ENCODE measurements at places on chromosomes 5 and 9.

DNA sequence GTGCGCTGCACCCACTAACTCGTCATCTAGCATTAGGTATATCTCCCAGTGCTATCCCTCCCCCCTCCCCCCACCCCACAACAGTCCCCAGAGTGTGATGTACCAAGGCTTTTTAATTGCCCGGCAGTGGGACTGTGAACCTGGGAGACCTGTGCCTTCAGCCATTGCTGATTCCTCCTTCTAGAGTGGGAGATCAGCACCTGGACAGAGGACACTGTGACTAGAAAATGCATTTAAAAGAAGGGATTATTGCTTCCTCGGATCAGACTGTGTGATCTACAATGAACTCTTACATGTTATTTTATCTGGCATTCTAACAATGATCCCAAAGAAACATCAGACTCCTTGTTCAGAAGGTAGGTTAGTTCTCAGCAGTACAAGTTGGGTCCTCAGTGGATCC is 25.9 kb downstream of the CTSL start:
- DNase-seq: no peak

DNA sequence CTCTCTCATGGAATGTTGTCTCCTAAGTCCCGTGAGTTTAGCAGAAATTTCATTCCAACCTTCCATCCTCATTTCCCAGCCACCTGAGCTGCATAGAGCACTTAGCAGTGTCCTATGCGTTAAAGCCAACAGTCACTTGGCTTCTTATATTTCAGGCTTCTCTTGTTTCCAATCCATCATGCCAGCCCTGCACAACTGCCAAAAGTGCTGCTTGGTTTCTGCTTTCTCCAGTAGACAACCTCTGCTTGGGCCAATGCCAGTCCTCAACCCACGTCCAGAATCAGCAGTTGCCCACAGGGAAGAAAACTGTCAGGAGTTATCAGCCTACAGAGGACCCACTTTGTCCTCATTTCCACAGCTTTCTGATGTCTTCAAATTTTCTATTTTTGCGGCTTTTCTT is 42.5 kb downstream of the KCNIP1 start:
- DNase-seq: no peak

DNA sequence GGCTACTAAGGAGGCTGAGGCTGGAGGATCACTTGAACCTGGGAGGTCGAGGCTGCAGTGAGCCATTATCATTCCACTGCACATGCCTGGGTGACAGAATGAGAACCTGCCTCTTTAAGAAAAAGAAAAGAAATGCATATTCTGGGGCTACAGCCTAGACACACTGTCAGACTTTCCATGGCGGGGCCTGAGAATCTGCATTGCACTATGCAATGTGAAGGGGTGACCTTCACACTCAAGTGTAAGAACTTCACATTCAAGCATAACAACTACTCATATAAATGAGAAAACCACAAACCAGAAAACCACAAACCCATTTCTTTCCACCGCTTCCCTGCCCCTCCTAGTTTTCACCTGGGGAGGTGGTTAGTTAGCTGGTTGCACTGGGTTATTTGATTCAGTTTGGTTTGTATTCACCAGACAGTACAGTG is 18.0 kb upstream of the FBP2 start:
- no peak for DNase-seq

GRCh38 chr5:39658866-39659265 is 234.1 kb upstream of the DAB2 start:
- DNase-seq: no peak

DNA sequence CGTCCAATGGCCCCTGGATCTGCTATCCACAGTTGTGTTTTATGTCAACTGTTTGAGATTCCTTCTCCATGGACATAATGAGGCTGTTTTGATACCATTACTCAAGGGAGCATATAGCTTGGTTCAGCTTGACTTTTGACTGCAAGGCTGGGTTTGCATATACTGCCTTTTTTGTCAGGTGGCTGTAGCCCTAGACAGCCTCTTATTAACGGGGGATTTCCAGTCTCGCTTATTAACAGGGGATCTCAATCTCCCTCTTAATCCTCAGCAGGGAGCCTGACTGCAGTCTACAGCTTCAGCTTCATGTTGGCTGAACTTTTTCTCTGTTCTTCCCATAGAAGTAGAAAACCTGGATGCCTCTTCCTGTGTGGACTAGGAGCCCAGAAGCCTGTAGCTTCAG is 73.7 kb upstream of the TNC start:
- DNase-seq: no peak

- no peak for DNase-seq
Observed at GRCh38 chr5:41507501-41507900, 2.9 kb downstream of the PLCXD3 start.

DNA sequence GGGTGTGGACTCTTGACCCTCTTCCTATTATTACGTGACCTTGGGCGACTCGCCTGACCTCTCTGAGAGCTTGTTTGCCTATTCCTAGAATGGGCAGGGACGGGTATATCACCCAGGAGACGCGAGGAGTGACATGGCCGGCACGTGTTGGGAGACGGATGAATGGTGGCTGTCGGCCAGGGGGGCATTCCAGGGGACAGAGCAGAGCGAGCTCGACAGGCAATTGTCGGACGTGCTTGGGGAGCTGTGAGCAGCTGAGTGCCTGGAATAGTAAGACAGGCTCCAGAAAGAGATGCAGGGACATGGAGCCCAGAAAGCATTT is 29.3 kb upstream of the UNC5A start:
- DNase-seq: peak; percentile 5

- DNase-seq: no peak
Observed at GRCh38 chr5:142861011-142861410, 90.8 kb downstream of the ARHGAP26 start.

DNA sequence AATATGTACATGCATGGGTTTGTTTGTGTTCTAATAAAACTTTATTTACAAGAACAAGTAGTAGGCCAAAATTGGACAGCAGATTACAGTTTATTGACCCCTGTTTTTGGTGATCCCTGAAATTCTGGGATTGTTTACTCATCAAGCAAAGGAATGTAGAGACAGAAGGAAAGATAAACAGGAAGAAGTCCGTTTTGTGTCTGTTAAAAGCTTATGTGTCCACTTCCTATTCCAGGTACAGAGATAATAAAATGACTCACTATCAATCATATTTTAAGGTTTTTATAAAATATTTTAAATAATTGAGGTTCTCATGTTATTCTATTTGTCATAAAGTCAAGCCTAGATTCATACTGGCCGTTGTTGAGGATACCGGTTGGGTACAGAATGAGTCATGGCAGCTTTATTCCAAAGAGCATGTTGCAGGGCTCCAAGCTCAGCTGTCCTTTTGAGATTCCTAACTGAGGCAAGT is 214.9 kb upstream of the DAB2 start:
- DNase-seq: peak; percentile 29

DNA sequence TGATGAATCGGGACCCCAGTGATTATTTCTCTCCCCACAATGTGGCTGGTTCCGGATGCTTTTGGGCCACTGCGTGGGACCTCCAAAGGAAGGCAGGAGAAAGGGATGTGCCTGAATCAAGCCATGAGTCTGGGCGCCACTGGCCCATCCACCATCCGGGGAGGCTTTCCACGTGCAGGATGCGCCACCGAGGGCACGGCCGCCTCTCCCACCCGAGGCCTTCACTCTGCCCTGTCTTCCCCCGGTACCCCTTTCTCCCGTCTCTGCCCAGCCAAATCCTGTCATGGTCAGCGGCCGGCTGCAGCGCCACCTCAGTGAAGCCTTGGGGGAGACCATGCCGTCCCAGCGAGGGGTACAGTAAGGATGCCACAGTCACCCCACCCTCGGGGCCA is 43.9 kb upstream of the GRHPR start:
- DNase-seq: no peak

DNA sequence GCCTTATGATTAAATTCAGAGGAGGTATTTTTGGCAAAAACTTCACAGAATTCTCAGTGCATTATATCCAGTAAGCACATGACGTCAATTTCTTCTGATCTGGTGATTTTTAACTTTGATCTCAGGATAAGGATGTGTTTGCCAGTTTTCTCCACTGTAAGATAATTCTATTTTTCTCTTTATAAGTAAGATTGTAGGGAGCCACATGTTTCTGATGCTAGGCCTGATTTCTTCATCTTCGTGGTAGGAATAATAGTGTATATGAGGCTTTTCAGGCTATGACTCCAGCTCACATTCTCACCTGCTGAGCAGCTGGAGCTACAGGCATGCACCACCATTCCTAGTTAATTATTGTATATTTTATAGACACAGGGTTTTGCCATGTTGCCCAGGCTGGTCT is 32.1 kb upstream of the LMNB1 start:
- DNase-seq: no peak

DNA sequence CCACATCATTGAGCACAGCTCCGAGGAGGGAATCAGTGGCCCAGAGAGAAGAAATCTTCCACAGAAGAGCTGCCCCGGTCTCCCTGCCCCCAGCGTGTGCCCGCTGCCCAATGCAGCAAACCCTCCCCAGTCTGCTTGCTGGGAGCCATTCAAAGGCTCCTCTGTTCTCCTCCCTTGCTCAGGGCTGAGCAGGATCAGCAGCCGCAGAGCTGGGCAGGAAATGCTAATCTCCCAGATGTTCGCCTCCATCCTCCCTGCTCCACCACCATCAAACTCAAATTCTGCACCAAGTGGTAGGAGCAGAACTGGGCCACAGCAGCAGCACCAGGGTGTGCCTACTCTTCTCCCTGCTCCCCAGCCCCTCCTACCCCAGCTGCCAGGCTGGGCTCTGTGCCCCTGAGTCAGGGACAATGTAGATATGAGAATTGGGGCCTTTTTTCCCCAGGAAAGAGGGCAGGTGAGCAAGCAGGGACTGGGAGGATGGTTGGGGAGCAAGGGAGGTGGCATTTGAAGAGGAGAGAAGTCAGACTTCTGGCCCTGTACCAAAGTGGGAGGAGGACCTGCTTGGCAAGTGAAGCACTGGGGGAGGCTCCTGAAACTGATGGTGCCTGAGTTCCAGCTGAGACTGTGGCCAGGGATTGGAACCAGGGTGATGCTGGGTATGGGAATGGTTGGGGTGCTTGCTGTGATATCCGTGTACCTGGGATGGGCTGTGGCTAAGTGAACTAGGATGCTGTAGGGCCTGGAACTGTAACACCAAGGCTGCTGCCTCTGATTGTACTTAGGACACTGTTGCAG is 1.9 kb upstream of the PCDH1 start:
- DNase-seq: no peak

- DNase-seq: no peak
Observed at GRCh38 chr5:136905571-136905970, 540.2 kb upstream of the TRPC7 start.

GRCh38 chr9:32253731-32254130 is 130.7 kb upstream of the ACO1 start:
- DNase-seq: no peak

- no peak for DNase-seq
Observed at GRCh38 chr9:68437785-68438184, 81.4 kb downstream of the PGM5 start.

GRCh38 chr9:130955947-130956621 is 17.0 kb upstream of the FIBCD1 start:
- no peak for DNase-seq

DNA sequence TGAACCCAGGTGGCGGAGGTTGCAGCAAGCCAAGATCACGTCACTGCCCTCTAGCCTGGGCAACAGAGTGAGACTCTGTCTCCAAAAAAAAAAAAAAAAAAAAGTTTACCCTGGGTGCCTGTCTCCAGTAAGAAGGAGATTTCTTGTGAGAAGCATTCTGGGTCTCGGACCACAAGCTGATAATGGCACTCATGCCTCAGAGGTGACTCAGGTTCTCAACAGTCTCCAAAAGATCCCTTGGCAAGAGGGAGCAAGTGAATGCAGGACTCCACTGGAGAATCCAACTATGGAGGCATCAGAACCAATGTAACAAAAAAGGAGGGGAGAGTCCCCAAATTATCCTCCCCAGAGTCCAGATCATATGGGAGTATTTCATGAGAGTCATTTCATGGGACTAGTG is 106.0 kb upstream of the LRRTM2 start:
- peak; percentile 44 for DNase-seq

- DNase-seq: no peak
Observed at GRCh38 chr5:120106912-120107525, 357.1 kb upstream of the PRR16 start.

DNA sequence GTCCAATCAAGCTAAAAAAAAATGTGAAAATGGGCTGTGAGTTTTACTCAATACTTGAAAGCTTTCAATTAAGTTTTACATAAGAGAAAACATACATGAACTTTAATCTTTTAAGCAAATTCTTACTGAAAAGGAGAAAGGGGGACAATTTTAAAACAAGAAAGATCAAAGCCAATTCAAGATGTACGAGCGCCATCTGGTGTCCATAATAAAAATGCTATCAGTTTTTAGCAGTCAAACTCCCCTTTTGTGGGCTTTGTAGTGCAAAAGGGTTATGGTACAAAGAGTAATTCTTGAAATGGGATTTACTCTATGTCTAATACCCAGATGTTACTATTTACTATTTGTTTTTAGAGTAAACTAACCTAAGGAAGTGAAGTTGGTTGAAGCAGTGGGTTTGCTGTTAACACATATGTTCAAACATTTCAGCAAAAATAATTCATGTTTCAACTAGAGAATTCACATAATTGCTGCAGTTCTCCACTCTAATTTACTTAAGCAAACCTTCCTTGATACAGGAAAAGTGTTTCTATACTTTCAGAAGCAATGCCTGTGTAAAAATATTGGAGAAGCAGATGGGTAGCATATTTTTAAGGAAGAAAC is 228.2 kb upstream of the TYRP1 start:
- DNase-seq: peak; percentile 2

GRCh38 chr9:127714951-127715469 is 453 bp downstream of the PTRH1 start:
- DNase-seq: peak; percentile 58

GRCh38 chr5:123170816-123171215 is 81.8 kb downstream of the PRDM6 start:
- no peak for DNase-seq

GRCh38 chr9:76897804-76898525 is 7.9 kb downstream of the PRUNE2 start:
- DNase-seq: no peak

DNA sequence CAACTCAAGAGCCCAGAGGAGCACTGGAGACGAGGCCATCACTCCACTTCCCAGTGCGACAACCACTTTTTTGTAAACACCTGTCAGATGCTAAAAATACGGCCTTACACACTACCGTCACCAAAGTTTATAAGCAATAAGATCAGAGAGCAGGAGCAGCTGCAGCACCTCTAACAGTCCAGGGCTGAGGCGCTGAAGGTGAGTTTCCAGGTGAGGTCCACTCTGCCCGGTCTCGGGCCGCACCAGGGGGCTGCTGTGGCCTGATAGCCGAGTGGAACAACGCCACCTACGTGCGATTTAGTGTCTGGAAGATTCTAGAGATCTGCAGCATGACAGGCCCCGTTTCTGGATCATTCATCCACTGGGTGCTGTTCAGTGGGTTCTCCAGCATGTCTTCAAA is 25.8 kb upstream of the CAMSAP1 start:
- DNase-seq: no peak

- no peak for DNase-seq
Observed at GRCh38 chr5:156093024-156093423, 233.9 kb upstream of the SGCD start.

Measured in AG08396 (cell line).